ENCODE measurements at places on chromosomes 13 and 19.
A peak's percentile ranks its signal among the peaks of the same experiment; 100 is the strongest.

DNA sequence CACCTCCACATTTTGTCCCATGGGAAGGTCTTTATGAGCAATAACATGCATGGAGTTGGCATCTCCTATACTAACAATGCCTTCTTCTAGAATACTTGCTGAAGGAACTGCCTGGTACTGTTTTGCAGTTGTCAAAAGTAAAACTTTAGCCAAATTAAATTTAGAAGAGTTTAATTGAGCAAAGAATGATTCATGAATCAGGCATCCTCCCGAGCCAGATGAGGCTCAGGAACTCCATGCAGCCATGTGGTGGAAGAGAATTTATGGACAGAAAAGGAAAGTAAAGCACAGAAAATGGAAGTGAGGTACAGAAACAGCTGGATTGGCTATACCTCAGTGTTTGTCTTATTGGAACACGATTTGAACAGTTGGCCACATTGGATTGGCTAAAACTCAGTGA lies 1081.9 kb downstream of the SLITRK1 start:
- no peak for DNase-seq

DNA sequence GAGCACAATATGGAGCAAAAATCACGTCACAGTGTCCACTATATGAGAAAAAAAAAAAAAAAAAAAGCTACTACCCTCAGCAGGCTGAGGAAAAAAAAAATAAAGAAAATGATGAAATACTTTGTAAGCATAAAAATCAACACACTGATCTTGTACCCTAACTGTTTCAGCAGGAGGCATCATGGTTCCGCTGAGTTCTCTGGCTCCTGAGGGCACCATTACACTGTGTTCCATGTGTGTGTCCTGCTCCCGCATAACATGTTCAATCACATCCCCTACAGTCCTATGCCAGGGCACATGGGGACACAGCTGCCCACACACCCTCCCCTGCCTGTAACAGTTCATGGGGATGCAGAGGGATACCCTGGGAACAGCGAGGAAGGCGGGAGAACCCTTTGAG lies 33.5 kb downstream of the DOCK9 start:
- DNase-seq, result no peak

DNA sequence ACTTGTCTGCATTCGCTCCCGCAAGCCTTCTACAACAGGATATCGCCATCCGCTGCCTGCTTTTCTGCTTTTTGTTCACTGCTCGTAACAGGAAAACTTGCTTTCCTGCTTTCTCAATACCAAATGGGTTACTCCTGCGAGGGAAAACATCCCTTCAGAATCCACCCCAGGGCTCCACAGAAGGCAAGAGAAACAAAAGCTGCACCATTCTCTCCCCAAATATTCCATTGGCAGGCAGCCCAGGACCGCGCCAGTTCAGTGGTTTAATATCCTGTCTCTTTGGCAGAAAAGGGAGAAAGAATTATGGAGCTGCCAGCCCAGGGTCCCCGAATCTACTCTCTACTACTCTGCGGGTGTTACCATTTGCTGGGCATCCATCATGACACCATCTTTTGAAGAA lies 84.7 kb upstream of the DOCK9 start:
- no peak for DNase-seq

- DNase-seq, result no peak
Measured at GRCh38 chr13:79631051-79631659, 150.2 kb downstream of the NDFIP2 start.

- no peak for DNase-seq
Measured at GRCh38 chr13:98175043-98175442, 2.0 kb downstream of the RNF113B start.

- no peak for DNase-seq
Measured at GRCh38 chr13:51125495-51126226, 14.6 kb upstream of the C13orf42 start.

GRCh38 chr19:51777570-51778462 lies 16.8 kb downstream of the FPR2 start:
- peak; percentile 67 for DNase-seq

- DNase-seq, result no peak
Measured at GRCh38 chr13:92143766-92144165, 745.3 kb downstream of the GPC5 start.

DNA sequence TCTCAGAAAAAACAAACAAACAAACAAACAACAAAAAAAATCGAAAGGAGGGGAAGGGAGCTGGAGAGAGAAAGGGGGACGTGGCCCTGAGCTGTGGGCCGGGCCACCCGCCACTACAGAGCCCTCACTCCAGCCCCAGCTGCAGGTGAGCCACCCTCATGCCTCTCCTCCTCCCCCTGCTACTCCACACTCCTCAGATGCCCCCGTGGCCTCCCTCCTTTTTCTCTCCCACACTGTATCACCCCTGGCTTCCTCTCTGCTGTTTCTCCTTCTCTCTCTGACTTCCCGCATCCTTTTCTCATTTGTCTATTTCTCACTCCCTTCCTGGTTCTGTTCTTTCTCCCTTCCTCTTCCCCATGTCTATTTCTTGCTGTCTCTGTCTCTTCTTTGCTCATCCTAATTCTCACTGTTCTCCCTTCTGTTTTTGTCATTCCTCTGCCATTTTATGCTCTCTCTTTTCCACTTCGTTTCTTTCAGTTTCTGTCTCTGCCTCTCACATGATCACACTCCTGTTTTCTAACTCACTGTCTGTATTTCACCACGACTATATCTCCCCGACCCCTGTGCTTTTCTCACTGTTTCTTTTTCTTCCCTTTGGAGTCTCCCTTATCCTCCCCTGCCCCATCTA lies 2.7 kb downstream of the KLK2 start:
- DNase-seq, result no peak

GRCh38 chr13:113115363-113116205 lies 7.0 kb upstream of the F10 start:
- DNase-seq, result peak; percentile 8

DNA sequence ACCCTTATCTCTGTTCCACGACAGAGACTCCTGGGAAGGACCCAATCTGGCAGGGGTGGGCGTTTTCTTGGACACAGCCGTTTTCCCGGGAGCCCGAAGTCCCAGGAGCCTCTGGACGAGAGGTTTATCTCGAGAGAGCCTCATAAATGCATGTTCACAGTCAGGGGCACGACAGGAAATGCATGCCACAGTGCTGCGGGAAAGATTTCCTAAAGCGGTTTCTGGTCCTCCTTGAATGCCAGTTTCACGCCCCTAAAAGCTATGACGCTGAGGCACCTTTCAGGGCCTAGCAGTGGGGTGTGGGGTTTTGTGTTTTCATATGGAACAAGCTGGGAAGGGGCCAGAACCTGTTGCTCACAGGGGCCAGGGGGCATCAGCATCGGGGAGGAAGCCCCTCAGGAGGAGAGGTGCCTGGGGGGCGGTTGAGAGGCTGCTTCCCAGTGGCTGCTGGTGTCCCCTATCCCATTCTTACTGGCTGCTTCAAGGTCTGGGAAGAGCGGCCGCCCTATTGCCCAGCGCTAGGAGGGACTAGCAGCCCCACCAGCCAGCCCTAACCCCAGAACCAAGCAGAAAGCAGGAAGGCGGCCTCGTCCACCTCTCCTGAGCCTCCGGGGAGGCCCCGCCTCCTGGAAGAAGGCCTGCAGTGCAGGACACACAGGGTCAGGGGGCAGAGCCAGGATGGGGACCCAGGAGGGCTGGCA lies 157.0 kb downstream of the KDM4B start:
- no peak for DNase-seq

DNA sequence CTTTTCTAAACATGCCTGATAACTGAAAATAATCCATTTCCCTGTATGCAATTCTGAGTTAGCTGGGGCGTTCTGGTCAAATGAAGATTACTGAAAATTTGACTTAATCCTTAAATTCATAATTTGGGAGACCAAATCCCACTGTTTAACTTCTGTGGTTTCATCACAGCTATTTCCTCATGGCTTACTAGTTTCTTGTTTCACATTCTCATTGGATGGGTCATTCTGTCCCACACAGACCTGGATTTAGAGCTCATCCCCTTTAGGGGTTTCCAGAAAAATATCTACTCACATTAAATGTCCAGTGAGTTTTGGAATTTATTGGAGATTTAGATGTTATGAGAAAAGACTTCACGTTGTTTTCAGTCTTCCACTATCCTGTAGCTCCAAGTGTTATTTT lies 709.3 kb upstream of the KLHL1 start:
- DNase-seq, result no peak

DNA sequence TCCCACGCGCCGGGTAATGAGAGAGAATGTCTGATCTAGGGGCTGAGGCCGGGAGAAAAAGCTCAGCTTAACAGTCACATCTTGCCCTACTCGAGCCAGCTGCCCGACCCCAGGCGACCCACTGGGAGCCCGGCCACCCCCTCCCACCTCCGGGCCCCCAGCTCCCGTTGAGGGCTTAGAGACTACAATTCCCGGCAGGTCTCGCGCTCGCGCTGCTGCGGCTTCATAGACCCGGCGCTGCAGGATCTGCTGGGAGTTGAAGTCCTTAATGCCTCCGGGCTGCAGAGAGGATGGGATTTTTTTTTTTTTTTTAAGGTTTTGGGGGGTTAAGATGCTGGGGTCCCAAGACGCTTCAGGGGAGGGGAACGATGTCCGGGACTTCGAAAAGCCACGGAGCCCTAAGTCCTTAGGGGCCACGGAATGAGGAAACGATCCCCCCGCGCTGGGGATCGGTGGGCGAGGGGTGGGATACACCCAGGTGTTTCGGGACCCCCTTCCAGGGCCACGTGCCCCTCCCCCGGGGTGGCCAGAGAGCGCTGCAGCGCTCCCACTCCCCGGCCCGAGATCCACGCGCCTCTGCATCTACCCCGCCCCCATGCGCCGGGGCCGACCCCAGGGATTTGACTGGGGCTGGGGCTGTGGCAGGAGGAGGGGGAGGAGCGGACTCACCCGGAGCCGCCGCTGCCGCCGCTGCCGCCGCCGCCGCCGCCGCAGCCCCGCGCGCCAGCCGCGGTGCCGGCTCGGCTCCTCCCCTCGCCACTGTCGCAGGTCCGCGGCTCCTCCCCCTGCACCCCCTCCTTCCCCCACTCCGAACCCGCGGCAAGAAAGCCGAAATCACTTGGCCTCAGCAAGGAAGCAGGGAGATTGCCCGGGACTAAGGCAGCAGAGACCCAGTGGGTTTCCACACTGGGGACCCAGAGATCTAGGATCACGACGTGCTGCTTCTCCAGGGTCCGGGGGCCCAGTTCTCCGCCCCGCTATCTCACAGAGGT lies at the start of gene SYT3:
Gene SYT3, minus strand, starts transcription at position 761 of the 992 bp plus-strand sequence. CDS start 2,470 bp downstream, outside the sequence.
- DNase-seq, result peak; percentile 89

DNA sequence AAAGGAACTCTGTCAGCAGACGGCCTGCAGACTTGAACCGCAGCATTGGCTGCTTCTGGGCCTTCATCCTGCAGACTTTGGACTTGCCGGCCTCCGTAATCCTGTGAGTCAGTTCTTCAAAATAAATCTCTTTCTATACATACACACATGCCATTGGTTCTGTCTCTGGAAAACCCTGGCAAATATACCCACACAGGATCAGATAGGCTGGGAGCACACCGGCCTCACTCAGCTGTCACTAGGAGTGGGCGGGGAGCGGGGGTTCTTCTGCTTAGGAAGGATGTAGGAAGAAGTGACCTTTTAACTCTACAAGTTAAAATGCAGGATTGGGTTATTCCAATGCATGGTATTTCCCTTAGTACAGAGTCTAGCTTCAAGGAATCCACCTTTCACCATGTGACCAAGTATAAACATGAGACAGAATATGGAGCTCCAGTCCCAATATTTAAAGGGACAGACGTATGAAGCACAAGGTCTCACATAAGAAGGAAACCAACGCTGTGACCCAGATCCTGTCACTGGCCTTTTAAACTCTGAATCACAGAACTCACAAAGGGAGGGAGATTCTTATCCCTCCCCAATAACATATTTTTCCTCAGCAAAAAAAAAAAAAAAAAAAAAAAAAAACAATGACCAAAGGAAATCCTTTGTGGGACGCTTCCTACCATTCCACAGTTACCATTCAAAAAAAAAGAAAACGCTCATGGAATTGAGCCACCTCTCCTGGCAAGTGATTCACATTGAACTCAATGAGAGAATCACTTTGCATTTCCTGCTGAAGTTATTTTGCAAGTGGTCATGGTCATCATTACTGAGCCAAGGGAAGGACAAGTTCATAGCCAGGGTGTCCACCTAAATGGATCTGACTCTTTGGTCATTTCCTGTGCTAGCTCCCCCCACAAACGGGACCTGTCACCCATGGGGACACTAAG lies 352.9 kb downstream of the FOXO1 start:
- DNase-seq, result no peak

- DNase-seq, result no peak
Measured at GRCh38 chr13:37899753-37900152, 30.2 kb upstream of the TRPC4 start.

DNA sequence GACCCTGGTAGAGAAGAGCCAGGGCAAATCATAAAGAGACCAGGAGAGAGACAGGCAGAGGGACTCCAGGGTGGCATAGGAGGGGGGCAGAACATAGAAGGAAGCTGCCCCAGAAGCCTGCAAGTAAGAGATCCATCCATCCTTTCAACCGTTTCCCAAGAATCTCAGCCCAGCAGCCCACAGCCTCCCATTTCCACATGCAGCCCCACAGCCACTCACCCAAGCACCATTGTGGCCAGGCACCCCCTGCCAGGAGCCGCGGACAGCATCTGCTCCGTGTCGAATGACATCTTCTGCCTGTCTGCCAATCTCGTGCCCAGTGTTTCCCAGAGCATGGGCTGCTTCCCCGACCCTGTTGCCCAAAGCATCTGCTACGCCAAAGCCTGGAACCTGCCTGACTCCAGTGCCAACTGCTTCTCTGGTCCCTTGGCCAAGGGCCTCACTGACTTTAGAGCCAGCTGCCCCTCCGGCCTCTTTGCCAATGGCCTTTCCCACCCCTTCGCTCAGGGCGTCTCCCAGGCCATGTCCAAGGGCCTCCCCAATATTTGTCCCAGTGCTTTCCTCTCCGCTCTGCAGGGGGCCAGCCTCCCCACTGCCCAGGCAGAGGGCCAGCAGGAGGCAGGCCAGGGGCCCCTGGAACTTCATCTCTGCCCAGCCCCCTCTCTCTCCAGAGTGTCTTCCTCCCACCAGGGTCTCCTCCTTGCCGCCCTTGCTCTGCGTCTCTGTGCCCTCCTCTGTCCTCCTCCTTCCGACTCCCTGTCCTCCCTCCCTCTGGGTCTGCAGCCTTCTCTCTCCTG lies 420 bp downstream of the DMKN start:
- DNase-seq, result no peak

DNA sequence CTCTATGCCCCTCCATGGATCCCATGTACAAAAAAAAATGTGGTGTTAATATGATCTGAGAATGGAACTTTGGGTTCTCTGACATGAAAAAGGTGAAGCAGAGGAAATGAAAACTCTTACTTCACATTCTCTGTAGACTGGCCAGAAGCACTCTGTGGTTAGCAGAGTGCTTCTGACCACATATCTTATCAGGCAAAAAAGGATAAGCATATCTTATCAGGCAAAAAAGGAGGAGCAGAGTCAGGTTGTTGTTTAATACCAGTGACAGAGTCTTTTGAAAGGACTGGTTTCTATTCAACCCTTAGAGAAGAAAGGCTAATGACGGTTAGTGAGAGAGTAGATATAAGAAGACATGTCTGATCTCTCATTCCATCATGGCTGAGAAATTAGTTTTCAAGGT lies 1404.8 kb downstream of the SLITRK1 start:
- no peak for DNase-seq

Data from dorsolateral prefrontal cortex (tissue), 122 donors.